ENCODE measurements at places on chromosomes 1 and 21.

DNA sequence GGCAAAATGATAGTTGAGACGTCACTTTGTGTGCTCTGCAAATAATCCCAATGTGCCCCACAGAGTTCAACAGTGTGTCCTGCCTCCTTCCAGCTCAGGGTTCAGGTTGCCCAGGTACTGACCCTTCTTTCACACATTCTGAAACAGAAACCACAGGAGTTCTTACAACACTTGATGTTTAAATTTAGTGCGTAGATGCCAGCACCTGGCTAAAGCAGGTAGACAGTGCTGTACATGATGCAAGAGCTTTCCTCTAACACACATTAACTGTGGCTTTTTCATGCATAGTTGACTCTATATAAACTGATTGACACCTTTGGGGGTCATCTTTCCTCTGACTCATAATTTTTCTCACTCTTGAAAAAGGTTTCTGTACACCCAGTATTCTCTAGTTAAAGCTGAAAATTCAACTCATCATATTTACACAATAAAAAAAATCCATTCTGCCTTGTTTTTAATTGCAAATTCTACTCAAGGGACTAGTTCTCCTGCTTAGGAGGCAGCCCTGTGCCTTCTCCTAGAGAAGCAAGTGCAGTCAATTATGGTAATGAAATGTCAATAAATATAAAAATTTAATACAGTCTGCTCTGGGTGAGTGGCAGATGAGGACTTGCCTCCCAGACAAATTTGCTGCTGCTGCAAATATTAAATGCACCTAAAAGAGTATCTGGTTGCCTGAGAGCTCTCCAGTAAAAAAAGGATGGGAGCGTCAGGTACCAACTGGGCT, 91.4 kb downstream of the NR5A2 start:
- no peak for DNase-seq

- DNase-seq, result peak; percentile 96
These were observed 18.7 kb downstream of the SMAP2 start for GRCh38 chr1:40392221-40392620.

DNA sequence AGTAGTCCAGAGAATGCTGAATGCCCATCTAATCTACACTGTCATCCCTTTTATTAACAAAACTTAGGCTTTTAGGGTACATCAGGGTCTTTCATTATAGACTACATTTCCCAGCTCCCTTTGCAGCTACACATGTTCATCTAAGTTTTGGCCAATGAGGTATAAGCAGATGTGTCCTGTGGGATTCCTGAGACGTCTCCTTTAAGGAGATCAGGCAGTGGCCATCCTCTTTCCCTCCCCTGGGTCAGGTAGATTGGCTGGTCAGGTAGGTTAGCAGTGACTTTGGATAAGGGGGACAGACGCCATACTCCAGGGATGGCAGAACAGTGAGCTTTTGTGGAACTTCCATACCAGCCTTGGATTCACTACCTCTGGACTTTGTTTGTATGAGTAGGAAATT, 188.3 kb downstream of the FGGY start:
- no peak for DNase-seq

- no peak for DNase-seq
These were observed 107.9 kb upstream of the PALMD start for GRCh38 chr1:99537886-99538617.

- DNase-seq, result peak; percentile 89
These were observed at the start of the genes ERMAP and SVBP for GRCh38 chr1:42816585-42817439. TSS of gene ERMAP (plus strand) at chr1:42817122. CDS start at chr1:42830449, 13,327 bp downstream. TSS of gene SVBP (minus strand) at chr1:42817397. CDS start at chr1:42816544, 853 bp downstream.

GRCh38 chr1:5447503-5447960, 544.7 kb downstream of the NPHP4 start:
- no peak for DNase-seq

- DNase-seq, result peak; percentile 48
These were observed 52.7 kb downstream of the DHRS3 start for GRCh38 chr1:12565094-12565965.

- peak; percentile 60 for DNase-seq
These were observed 9.8 kb upstream of the HPCAL4 start for GRCh38 chr1:39701049-39701439.

GRCh38 chr1:169103480-169103893, 3.0 kb upstream of the ATP1B1 start:
- DNase-seq, result no peak

GRCh38 chr21:41615613-41616012, 107.7 kb upstream of the TMPRSS2 start:
- DNase-seq, result peak; percentile 99

GRCh38 chr1:236354330-236355147, 39.5 kb upstream of the EDARADD start:
- DNase-seq, result peak; percentile 33

DNA sequence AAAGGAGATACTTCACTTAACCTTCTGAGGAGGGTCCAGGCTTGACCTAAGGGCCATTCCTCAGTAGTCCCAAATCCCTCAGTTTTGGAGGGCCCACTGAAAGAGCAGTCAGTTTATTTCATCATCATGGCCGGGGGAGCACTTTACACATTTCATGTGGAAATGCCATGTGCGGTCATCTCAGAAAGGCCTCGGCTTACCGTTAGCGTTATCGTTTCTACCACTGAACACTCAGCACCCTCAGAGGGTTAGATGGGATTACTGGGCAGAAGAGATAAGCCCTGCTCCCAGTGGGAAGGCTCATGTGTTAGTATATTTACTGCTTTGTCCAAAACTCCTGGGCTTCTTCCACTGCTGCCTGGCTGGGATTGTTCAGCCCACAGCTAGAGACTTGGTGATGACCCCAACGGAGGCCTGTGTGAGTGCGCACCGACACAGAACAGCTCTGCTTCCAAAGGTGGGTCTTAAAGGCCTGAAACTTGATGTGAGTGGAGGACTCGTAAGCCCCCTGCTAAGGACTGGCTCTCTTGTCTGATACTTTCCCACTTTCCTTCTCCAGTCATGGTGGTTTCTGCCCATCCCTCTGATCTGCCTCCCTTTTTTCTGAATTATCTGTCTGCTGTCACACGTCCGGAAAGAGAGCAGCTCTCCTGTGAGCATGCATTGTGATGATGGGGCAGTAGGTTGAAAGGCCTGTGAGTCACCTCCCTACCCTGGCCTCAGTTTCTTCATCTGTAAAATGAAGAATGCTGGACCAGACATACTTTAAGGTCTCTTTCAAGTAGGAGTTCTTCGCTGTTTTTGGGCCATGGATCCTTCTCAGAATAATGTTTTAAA, 284.5 kb downstream of the ASTN1 start:
- no peak for DNase-seq

- peak; percentile 60 for DNase-seq
These were observed 19.8 kb downstream of the CAMTA1 start for GRCh38 chr1:6805004-6805416.

DNA sequence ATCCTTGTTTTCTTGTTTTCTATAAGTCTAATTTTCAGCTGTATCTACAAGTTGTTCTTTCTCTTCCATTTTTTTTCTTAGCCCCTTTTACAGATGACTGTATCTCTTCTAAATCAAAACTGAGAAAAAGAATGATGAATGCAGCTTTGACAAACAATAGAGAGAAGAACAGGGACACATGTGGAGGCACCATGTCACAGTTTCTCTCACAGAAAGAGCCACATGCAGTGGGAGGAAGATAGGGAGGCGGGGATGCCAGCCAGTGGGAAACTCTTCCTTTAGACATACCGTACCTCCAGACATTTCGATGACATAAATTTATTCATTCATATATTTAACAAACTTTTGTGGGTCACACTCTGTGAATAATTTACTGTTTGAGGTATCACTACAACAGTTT, 45.5 kb downstream of the NME7 start:
- no peak for DNase-seq

DNA sequence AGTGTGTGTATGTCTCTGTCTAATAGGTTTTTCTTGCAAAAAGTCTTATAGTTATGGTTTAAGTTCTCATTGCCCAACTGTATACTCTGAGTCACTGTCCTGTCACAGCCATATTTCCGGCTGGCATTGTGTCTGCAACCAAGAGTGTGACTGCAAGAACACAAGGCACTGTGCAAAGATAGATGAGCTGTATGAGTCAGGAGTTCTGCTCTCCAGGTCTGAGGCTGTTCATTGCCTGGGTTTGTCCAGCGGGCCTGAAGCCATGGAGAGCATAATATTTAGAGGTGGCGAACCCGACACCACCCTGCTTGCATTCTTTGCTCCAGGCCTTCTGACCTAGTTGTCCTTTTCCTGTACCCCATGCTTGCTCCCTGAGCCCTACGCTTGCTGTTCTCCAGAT, 50.9 kb upstream of the CNIH3 start:
- peak; percentile 92 for DNase-seq

GRCh38 chr1:113401067-113401466, 10.8 kb downstream of the MAGI3 start:
- no peak for DNase-seq

DNA sequence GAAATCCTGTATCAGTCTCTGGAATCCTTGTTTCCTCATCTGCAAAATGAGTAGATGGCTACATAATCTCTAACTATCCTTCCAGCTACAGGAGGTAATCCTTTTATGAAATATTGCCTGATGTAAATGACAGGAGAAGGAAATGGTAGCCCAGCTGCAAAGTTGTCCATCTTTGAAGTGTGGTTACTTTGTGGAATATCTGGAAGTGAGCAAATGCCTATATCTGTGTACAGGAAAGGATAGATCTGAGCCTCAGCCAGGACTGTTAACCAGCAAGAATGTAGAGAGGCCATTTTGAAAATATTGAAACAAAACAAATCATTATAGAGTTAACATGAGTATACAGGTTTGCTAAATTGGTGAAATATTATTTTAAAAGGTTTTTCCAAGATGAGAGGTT, 74.8 kb upstream of the BMP8A start:
- no peak for DNase-seq

GRCh38 chr1:232477728-232478127, 152.2 kb downstream of the SIPA1L2 start:
- DNase-seq, result peak; percentile 98

DNA sequence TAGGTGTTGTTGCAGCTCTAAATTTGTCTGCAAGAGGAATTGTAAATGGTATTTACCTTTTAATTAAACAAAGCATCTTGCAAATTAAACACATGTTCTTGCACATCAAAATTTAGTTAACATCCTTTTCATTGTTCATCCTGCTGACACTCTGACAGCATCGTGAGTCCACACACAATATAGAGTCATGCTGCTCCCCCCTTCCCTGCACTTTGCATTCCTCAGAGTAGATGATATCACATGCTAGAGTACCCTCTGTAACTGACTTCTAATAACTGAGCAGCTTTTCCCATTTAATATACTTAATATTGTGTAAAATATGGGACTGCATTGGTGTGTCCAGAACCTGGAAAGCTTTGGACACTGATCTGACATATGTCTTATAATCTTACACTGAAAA, 138.8 kb upstream of the DPYD start:
- DNase-seq, result peak; percentile 27

DNA sequence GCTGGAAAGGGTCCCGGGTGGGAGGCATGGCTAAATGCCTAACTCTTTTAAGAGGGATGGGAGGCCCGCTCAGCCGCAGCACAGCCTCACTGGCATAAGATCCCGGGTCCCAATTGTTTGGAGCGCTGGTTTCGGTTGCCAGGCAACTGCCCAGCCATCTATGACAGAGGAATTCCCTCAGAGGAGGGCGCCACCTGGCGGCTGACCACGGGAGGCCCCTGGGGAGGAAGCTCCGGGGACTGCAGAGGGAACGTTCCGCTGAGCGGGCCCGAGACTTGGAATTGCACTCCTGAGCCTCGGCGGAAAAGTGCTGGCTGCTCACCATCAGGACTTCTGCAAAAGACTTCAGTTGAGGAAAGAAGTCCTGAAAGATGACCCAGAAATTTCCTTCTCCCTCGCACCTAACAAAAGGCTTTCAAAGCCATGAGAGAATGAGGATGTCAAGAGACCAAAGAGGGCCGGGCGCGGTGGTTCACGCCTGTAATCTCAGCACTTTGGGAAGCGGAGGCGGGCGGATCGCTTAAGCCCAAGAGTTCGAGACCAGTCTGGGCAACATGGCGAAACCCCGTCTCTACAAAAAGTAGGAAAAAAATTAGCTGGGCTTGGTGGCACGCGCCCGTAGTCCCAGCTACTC, 1.1 kb upstream of the ELAPOR1 start:
- peak; percentile 88 for DNase-seq

DNA sequence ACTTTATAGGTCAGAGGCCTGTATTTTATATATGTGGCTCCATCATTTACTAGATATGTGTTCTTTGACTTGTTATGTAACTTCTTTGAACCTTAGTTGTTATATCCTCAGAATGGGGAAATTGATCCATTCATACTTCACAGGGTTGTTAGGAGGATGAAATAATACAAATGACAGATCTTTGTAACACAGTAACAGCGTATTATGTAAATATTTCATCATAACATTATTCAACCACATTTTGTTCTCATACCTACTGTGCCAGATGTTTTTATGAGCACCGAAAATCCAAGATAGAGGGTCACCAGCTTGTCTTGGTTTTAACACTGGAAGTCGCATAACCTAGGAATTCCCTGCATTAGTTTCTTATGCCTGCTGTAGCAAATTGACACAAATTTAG, 3.3 kb downstream of the SUCO start:
- no peak for DNase-seq

GRCh38 chr1:34984435-34984792, 733 bp downstream of the TMEM35B start:
- DNase-seq, result no peak

DNA sequence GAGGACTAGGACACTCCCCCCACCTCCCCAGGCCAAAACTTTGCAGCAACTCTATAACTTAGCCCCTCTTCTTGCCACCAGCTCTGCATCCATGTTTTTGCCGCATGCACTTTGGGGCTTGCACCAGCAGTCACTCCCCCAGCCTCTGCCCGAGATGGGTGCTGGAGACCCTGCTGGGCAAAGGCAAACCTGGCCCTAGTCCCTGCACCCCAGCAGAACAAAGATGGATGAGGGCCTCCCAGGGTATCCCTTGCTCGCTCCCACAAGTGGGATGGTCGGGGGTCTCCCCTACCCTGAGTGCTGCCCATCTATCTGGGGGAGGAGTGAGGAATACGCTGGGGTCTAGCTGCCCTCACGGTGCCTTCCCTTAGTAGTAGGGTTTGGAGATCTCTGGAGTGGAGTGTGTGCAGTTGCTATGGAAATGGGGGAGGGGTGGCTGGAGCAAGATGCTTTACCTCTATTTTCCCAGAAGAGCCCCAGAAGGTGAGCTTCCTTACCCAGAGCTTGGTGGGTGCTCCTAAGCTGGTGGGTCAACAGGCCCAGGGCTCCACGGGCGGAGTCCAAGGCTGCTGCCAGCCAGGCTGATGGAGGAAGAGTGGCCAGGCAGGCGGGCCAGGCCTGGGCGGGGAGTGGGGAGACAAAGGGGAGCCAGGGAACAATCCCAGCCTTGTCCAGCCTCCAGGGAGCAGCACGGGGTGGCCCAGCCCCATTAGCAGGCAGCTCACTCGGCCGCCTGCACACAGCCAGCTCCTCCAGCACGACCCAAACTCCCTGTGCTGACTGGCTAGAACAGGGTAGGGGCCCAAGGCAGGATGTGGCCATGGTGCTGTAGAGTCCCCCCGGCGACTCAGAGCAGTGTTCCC, at the start of gene PAQR6:
Gene PAQR6, minus strand, starts transcription at position 597 of the 863 bp plus-strand sequence. CDS start 1,325 bp downstream, outside the sequence.
- DNase-seq, result no peak

DNA sequence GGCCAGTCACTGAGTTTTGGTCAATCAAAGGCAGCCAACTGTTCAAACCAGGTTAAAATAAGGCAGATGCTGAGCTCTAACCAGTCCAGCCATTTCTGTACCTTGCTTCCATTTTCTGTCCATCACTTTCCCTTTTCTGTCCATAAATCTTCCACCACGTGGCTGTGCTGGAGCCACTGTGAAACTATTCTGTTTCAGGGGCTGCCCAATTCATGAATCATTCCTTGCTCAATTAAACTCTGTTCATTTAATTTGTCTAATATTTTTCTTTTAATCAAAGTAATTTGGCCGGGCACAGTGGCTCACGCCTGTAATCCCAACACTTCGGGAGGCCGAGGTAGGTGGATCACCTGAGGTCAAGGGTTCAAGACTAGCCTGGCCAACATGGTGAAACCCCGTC, 22.7 kb upstream of the LGALS8 start:
- DNase-seq, result no peak
